Mesothelial cell of epicardium (in vitro differentiated cells): ENCODE measurements at places on chromosomes 3 and 15. TPM values are rescaled to one million over a fixed set of nuclear protein-coding genes. Genes with fewer than 3 reads are reported as not detected.

- no peak for DNase-seq
Observed at GRCh38 chr3:39149498-39150147, 3.8 kb downstream of the CSRNP1 start.

DNA sequence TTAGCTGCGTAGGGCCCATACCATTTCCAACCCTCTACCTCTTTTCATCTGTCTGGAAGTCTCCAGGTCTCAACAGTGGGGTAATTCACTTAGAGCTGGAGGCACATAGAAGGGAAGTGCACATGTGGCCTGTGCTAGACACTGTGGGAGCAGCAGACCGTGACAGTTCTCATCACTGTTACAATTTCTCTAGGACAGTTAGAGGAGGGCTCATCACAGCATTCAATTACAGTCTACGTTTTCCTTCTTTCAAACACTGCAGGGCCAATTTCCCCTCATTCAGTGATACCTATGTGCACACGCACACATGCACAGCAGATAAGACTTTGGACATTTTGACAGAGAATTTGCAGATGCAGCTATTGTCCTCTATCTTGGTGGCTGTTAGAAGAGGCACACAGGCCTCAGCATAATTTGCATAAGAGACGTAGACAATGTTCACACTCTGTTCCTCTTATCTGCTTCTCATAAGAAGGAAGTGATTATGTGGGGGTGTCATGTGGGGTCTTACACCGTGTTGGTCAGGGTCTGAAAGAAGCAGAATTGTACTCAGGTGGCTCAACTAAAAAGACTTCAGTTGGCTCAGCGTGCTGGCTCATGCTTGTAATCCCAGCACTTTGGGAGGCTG, 12.6 kb upstream of the HRG start:
- no peak for DNase-seq

DNA sequence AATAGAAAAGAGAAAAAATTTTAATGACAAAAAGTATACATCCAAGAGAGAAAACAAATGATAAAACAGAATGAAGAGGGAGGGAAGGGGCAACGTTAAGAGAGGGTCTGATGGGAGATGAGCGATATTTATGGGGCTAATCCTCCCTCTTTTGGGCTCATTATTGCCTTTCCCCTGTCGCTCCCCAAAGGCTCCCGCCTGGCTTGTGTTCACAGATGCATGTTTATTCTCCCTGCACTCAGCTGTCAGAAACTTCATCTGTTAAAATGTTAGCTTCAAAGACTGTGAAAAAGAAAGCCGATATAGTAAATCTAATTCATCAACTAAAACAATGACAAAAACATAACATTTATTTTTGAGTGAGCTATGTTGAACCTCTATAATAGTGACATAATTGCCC, 74.3 kb downstream of the GABRB3 start:
- no peak for DNase-seq

GRCh38 chr3:124172283-124172682, 180.4 kb upstream of the ROPN1 start:
- DNase-seq: no peak

- DNase-seq: no peak
Observed at GRCh38 chr3:156417559-156418132, 137.3 kb downstream of the SSR3 start.

DPPA2 gene
- total RNA-seq: 1.2 to 1.4 TPM (median 1.2 TPM) in 3 replicates

KNG1 gene
- total RNA-seq: not detected in 3 replicates

GRCh38 chr15:42313463-42313862, 40.2 kb upstream of the TMEM87A start:
- no peak for DNase-seq

- no peak for DNase-seq
Observed at GRCh38 chr3:105759442-105760078, 109.3 kb downstream of the CBLB start.

SI gene
- total RNA-seq: not detected in 3 replicates

FBXL22 gene
- 0.20 to 0.63 TPM (median 0.55 TPM) in 3 replicates for total RNA-seq

- no peak for DNase-seq
Observed at GRCh38 chr15:71116366-71116765, 1.1 kb downstream of the THSD4 start.

- DNase-seq: no peak
Observed at GRCh38 chr3:20742903-20743552, 557.0 kb upstream of the SGO1 start.

- DNase-seq: no peak
Observed at GRCh38 chr15:49154359-49154758, 1.0 kb downstream of the COPS2 start.
